Activated CD4-positive, alpha-beta T cell treated with anti-CD3 and anti-CD28 coated beads, Interleukin-2, amount 10 ng/mL, durations not matched to agents 7 days and 5 days (primary cell): ENCODE measurements at places on chromosomes 5 and 9.

DNA sequence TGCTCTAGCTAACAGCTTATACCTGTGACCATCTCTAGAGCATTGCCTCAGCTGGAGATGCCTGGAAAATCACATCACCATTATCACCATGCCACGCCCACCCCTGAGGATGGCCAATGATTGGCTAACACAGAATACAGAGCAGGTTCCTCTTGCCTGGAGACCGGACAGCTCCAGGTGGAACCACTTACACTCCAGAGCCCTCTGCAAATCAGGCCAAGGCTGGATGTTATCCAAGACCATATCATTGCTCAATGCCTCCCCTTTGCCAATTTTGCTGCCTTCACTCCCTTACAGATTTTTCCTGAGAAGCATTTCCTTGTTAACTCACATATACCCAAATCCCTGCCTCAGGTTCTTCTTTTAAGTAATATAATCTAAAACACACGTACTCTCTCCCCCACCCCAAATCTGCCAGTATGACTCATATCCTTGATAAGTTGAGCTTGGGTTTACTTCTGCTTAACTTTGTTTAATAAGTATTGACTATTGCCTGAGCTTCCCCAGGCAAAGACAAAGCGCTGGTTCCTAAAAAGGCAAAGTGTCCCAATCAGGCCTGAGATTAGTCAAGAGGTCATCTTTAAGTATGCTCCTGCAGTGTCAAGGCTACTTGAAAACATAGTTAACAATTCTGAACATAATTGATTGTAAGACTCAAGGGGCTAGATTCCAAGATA lies 309.6 kb downstream of the EPB41L4A start:
- no peak for DNase-seq

- DNase-seq, result peak; percentile 44
Measured at GRCh38 chr5:173204185-173204979, 30.6 kb downstream of the NKX2-5 start.

GRCh38 chr5:106720367-106720766 lies 950.4 kb downstream of the EFNA5 start:
- no peak for DNase-seq

GRCh38 chr5:74384851-74385250 lies 255.7 kb downstream of the ENC1 start:
- no peak for DNase-seq

DNA sequence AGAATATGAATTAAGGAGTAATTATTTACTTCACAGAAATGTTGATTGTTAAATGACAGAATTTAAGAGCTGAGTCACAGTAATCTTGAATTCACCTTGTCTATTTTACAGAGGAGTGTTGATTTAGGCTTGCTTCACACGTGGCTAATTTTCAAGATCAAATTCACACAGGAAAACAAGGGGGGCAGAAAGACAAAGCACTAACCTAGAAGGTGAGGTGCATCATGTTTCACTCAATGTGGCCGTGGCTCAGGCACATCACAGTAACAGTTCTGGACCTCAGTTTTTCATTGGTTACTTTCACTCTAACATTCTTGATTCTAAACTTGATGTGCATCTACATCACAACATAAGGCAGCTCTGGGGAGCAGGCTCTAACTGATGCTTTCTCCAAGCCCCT lies 69.6 kb upstream of the GNAQ start:
- DNase-seq, result no peak
